ENCODE measurements at places on chromosomes 1 and 21.
A peak's percentile ranks its signal among the peaks of the same experiment; 100 is the strongest.

DNA sequence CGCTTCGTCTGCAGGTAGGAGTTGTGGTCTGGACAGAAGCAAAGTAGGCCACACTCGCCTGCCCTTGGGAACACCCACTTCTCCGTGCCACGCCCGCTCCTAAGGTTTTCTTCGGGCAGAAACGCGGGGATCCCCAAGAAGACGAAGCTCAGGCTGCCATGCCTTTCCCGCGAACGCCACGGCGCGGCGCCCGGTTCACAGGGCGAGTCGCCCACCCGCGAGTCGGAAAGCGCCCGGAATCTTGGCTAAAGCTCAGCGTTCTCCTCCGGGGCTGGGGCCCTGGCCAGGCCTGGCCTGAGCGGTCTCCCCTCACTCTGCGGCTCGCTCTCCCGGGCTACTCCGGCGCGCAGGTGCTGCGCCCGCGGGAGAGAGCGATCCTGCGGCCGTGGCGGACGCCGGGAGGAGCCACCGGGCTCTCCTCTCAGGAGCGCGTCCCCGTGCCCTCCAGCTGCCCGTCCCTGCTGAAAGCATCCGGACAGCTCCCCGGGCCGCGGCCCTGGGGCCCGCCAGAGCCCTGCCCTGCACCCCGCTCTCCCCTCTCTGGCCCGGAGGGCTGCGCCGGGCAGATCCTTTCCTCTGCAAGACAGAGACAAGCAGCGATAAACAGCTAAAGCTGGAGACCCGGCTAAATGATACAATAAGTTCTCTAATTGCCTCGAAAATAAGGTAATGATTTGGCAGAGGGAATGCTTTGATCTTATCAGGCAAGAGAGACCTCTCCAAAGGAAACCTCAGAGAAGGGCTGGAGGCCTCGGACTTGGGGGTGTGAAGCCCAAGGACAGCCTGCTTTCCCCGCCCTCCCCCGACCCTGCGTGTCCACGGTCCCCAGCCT lies 6.7 kb upstream of the WNT2B start:
- DNase-seq, result peak; percentile 40

DNA sequence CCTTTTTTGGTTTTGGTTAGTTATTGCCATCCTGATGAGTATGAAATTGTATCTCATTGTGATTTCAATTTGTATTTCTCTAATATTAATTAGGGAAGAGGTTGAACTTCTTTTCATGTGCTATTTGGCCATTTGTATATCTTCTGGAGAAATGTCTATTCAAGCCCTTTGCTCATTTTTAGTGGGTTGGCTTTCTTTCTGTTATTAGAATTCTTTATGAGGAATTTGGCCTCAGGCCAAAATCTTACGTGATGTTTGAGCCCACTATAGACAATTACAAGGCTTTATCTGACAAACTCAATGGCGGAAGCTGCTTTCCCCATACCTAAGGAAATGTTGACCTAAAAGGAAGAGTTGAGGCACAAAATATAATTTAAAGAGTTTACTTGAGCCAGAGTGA lies 32.9 kb downstream of the IVNS1ABP start:
- DNase-seq, result no peak

GRCh38 chr1:65235867-65236805 lies 73.2 kb upstream of the DNAJC6 start:
- peak; percentile 48 for DNase-seq

DNA sequence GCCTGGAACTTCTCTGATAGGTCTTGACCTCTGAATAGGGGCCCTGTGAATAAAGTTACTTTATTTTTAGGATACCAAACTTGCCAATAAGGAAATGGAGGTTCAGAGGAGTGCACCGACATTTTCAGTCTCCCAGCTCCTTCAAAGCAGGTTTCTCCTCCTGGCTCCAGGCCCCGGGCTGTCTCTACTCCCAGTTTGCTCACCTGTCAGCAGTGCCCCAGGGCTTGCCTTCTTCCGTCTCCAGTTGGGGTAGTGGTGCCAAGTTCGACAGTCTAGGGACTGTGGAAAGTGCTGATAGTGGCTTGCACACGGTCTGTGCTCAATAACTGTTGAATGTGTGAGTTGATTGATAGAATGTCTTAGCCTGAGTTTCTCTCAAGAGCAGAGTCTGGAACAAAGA lies 149.2 kb downstream of the ACTL8 start:
- no peak for DNase-seq

DNA sequence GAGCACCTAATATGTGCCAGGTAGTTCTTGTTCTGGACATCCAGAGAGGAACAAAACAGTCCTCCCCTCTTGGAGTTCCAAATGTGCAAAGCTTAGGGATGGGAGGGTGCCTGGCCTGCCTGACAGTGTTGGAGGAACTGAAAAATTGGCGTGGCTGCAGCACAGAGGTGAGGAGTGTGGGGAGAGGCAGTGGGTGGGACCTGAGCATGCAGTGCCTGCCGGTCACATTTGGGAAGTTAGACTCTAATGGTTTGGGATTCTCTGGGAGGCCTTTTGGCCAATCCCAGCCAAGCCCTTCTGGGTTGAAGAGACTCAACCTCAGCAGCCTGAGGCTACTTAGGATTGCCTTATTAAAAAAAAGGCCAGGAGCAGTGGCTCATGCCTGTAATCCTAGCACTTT lies 2.3 kb upstream of the TCEA3 start:
- no peak for DNase-seq

DNA sequence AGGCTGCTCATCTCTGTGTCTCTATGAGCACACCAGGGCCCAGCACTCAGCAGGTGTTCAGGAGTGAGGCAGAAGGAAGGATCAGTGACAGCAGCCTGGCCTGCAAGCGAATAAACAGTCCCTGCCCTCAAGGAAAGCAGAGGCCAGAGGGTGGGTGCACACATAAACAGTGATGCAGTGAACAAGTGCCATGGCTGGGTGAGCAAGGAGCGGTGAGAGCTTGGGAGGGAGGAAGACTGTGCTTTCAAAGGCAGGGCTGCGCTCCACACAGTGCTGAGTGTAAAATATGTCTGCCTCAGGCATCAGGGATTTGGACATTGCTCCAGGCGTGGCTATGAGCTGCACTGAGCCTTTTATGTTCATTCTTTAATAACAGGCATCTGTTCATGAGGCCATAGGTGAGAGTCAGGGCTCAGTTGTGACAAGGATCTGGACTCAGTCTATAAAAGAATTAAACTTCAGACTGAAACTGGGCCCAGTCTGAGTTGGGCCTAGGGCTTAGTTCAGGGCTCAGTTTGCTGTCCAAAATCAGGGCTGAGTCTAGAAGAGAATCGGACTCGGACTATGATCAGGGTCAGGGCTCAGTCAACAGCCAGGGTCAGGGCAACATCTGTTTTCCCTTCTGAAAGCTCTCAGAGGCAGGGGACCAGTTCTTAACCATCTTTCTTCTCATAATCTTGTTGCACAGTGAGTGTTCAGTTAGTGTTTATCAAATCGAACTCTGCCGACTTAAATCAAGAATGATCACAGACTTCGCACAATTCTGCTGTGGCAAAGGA lies 213.7 kb downstream of the FOXD2 start:
- DNase-seq, result no peak

GRCh38 chr1:28642056-28642846 lies 616 bp downstream of the TAF12 start:
- no peak for DNase-seq

DNA sequence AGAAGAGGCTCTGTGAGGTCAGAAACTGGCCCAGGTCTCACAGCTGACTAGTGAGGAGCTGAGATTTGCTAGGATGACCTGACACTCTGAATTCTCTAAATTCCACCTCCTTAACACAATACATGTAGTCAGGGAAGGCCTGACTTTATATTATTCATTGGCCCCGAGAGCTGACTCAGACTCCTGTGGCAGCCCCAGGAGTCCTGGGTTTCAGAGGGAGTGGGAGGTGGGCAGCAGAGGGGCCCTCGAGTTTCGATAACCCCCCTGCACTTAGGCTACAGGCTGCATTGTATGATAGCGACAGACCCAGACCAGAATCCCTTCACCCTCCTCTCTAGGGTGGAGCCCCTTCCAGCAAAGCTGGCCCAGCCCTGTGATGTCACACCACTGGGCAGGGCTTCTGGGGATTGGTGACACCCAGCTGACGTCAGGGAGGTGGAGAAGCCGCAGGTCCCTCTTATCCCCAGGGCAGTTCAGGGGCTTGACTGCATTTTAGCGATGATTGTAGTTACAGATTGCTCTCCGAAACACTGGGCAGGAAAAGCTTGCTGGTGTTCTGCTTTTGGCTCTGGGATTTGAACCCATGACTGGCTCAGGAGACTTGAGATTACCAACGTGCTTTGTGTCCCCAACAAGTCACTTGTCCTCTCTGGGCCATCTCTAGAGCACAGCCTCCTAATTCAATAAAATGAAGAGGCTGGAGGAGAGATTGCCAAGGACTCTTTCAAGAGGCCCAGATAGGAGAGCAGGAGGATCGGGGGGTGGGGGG lies 17.0 kb upstream of the GPR37L1 start:
- peak; percentile 66 for DNase-seq

- no peak for DNase-seq
These were observed 9.0 kb downstream of the EPHX4 start for GRCh38 chr1:92038695-92039346.

DNA sequence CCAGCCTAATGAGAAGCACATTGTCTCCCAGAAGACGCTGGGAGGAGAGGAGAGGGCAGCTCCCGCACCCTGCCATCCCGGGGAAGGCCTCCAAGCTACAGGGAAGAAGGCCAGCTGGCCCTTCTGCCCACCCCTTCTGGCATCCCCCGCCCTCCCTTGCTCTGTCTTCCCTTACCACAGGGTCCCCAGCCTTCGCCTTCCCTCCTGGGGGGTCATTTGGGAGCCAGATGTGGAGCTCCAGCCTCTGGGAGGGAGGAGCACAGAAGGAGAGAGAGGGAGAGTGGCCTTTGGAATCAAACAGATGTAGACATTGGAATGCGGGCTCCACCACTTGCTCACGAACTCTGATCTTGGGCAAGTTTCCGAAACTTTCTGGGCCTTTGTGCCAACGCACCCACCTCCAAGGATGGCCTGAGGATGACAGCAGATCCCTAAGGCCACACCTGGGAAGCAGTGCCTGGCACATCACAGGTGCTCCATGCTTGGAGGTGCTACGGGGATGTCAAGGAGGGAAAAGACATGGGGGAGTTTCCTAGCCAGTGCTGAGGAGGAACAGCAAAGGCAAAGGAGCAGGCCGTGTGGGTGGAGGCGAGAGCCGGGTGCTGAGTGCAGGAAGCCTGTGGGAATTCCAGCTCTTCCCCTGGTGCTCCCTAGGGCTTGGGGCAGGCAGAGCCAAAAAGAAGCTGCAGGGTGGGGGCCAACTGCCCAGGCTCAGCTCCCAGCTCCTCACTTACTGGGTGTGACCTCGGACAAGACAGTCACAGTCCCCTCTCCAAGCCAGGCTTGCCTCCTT lies 23.1 kb upstream of the RSPO1 start:
- no peak for DNase-seq

GRCh38 chr1:73205294-73205973 lies 923.1 kb upstream of the NEGR1 start:
- DNase-seq, result no peak
